Panc1 (cell line): ENCODE measurements at places on chromosomes 3 and 15.
A peak's percentile ranks its signal among the peaks of the same experiment; 100 is the strongest.

- no peak for DNase-seq
Observed at GRCh38 chr3:9508781-9509180, 44.8 kb downstream of the LHFPL4 start.

DNA sequence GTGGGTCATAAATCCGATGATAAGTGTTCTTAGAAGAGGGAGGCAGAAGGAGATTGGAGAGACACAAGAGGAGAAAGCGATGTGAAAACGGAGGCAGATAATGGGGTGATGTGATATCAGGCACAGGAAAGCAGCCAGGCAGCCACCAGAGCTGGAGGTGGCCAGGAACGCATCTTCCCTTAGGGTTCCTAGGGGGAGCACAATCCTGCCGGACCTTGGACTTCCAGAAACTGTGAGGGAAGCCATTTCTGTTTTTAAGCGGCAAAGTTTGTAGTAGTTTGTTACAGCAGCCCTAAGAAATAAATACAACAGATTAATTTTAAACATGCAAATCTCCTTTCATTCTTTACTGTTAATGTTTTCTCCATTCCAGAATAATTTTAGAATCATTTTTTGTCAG lies 259.9 kb upstream of the TMC3 start:
- no peak for DNase-seq

- DNase-seq: no peak
Observed at GRCh38 chr3:6709178-6709577, 151.7 kb upstream of the GRM7 start.

DNA sequence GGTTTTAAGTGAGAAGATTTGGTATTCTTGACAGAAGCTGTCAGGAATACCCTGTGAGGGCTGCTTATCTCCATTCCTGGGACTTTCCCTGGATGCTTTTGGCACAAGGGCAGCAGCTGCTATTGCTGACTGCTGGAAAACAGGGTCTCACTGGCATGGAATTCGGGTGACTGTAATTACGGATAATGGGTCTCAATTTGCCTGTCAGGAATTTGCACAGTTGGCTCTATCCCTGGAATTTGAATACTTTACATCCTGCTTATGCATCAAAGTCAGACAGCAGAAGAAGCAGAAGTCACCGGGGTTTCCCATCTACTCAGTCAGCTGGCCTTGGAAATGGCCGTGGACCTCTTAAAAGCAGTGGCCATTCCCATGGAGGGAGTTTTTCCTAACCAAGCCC lies 25.9 kb upstream of the AKAP13 start:
- DNase-seq: no peak

DNA sequence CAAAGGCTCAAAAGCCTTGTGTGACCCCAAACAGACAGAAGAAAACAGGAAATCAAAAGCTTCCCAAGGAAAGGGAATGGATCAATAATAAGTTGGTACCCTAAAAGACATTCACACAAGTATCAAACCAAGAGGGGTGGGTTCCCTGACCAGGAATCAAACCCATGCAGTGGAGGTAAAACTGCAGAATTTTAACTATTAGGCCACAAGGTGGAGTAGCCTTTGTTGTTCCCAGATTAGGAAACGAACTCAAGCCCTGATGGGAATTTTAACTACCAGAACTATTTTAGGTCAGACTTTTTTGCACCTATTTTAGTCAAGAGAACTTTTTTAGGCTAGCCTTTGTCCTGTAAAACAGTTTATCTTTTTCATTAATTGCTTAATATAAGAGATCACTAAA lies 31.4 kb downstream of the SETMAR start:
- DNase-seq: no peak

DNA sequence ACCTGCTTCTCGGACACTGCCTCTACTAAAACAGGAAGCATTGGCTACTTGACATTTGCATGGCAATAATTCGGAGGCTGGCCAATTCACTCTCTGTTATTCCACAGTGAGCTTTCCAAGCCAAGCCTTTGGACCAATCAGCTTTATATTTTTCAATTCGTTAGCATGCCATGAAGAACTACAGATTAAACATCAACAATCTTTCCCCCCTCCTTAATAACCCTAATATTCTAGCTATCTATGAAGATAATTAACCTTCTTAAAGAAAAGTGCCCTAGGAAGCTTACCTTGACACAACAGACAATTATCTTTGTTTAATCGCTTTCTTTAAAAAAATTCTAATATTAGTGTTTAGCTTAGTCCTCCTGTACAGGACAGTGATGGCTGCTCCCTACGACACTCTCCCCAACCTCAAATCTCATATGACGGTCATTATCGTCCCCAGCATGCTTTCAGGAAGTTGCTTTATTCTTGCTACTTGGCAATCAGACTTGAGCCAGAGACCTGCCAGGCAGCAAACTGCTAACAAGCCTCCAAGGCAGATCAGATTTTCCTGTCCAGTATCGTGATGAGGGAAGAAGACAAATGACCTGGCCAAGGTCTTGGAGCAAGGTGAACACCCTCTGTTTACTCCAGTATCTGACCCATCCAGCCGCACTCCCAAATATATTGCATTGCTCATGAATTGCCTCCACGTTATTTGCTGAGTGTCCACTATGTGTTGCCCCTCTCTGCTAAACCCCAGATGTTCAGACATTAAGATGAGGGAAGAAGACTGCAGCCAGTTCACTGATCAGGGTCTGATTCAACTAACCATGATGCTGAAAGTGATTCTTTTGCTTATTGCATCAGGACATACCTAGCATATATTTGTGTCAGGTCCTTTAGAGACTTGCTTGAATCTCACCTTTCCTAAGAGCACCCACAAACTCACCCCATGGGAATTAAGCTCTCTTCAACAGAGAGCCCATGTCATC lies 68.1 kb upstream of the LPP start:
- DNase-seq: no peak

DNA sequence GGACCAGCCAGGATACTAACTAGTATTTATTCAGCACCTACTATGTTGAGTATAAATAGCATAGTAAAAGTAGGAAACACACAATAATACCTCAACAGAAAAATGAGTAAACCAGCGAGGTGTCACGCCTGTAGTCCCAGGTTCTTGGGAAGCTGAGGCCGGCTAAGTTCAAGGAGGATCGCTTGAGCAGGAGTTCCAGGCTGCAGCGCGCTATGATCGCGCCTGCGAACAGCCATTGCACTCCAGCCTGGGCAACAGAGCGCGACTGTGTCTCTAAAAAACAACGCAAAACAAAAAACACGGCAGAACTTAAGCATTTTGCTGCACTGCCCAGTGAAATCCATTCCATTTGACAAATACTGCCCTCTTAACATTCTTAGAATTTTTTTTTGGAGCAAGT lies 1.3 kb upstream of the DENND6A start:
- no peak for DNase-seq

DNA sequence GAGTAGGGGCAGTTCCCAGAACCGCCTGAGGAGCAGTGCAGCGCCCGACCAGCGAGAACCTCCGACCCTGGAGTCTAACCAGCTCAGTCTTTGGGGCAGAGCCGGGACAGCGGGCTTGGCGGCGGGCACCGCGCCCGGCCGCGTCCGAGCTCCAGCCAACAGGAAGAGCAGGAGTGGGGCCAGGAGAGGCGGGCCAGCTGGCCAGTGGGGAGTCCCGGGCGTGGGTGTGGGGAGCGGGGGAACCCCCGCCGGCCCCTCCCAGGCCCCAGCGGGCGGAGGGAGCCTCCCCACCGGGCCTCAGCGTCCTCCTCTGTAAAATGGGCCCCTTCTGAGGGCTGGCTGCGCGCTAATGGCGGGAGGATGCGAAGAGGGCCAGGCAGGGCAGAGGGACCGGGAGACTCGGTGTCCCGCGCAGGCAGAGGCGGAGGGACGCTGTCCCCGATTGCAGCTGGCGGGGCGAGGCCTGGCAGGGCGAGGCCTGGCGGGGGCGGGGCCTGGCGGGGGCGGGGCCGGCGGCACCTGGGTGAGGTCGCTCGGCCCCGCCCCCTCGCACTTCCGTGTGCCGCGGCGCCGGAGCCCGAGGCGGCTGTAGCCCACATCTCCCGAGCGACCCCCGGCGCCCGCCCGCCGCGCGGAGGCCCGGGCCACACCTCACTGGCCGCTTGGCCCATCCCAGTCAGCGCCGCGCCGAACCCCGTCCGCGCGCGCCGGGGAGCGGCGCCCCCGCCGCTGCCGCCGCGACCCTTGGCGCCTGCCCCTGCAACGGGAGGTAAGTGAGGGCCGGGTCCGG lies at the start of gene PRKCD:
TSS of gene PRKCD (plus strand) at position 550 of the 790 bp plus-strand sequence. CDS start 17,214 bp downstream, outside the sequence.
- peak; percentile 5 for DNase-seq

- DNase-seq: no peak
Observed at GRCh38 chr3:182921665-182922355, 58.5 kb downstream of the DCUN1D1 start.

DNA sequence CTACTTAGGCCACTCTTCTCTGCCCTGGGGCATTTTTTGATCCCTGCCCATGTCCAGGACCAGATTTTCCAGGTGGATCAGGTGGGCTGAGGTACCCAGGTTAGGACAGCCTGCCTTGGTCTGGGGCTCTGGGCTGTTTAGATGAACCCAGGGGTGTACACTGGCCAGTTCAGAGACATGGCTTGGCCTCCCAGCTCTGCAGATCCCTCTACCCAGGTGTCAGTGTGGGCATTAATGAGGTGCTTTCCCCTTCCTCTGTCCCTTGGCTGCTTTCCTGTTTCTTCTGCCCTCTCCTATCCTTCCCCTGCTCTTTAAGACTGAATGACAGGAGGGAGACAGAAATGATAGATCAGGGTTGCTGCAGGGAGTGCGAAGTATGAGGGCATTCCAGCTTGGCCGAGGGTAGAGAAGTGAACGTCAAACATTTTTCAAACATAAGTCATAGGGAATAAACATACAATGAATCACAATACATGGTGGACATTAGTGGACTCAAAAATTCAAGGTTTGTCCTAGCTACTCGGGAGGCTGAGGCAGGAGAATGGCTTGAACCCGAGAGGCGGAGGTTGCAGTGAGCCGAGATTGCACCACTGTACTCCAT lies 30.5 kb downstream of the RTP1 start:
- DNase-seq: no peak

DNA sequence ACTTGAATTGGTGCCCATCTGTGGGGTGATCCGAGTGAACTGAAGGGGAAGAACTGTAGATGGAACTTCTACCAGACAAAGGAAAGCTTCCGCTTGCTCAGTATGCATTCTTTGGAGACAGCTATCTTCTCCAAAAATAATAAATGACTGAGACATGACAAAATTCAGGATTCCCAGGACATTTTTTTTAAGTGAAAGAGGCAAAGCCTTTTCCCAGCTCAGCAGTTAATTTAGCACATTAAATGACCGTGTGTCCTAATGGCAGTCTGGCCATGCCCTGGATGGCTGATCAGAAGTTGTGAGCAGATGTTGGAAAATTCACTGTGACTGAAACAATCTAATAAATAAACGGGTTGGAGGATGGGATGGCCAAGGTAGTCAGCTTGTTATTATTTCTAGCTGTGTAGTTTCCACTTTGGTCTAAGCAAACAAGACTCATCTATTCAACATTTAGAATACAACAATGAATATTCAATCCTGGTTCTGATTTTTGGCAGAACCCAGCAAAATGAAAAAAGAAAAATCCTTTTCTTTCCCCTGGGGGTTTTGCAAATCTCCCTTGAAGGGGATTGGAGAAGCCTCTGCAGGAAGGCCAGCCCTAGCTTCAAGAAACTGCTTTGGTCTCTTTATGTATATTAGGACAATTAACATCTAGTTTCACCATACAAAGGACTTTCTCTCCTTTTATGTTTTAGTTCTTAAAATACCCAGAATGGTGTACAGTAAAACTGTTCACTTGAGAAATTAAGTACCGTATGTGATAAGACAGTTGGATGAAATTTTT lies 540.9 kb upstream of the MDFIC2 start:
- no peak for DNase-seq

DNA sequence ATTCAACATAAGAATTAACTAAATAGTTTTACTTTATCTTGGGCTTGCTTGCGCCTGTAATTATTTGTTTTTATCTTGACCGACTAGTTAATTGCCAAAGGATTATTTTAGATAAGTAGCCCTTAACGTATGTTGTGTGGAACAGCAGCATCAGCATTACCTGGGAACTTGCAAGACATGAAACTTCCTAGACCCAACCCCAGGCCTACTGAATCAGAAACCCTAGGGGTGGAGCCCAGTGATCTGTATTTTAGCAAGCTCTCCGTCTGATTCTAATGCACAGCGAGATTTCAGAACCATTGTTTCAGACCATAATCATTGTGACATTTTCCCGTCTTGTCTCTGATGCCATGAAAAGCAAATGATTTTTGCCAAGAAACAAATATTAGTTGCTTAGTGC lies 31.1 kb downstream of the FILIP1L start:
- no peak for DNase-seq

DNA sequence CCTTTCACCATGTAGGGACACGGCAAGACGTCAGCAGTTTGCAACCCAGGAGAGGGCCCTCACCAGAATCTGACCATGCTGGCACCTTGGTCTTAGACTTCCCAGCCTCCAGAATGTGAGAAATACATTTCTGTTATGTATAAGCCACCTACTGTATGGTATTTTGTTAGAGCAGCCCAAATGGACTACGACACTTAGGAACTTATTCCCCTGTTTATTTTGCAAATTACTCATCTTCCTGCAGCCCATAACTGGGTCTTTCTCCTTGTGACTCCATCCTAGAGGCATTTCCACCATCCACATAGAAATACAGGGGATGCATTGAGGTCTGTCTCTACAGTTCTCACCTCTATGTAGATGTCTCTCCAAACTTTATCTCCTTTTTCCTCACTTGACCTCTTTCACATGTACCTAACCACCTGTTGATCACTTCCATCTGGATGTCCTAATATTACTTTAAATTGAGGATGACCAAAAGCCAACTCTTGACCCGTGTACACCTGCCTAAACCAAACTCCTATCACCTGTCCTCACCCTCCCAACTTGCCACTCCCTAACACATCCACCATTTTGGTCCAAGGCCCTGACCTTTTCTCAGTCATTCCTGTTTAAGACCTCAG lies 406.0 kb upstream of the WNT5A start:
- no peak for DNase-seq

DNA sequence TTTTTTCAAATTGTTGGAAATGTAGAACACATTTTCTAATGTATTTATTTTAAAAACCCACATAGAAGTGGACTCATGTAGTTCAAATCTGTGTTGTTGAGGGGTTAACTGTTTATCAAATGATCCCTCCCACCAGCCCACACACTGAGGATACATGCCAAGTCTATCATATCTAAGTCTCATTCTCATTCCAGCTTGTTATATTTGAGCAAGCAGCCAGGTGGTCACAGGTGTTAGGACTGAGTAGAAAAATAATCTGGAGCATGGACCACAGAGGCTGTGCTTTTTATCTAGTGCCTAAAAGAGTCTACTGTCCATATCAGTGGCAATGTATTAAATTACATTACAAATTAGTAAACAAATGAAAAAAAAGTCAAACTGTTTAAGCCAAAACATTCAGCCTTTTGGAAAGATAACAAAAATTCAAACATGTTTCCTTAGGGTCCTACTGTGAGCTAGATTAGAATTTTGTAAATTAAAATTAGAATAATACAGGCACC lies 20.7 kb upstream of the SPESP1 start:
- DNase-seq: no peak

DNA sequence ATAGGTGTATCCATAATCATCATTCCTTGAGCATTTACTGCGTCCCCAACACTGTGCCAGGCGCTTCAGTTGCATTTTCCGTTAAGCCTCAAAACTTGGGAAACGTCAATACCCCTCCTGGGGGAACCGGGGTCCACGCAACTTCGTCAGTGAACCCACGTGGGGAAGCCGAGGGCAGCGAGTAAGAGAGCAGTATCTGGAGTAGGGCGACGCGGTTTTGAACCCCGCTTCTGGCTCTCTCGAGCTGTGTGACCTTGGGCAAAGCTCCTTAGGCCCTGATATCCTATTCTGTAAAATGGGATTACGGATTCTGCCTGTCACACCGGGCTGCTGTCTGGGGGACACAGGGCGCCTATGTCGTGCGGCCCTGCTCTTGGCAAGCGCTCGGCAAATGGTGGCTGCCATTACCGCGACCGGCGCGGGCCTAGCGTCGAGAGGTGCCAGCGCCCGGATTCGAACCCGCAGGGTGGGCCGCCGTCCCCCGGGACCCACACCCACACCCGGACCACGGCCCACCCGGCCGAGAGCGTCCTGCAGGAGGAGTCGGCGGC lies 590 bp downstream of the POLG start:
- DNase-seq: no peak
